Stimulated activated CD8-positive, alpha-beta memory T cell treated with anti-CD3 and anti-CD28 coated beads, Interleukin-4, amount 100 ng/mL, for 1 hour (primary cell): ENCODE measurements at places on chromosomes 5 and 9.

- DNase-seq = no peak
These were observed 505.3 kb downstream of the CCDC171 start for GRCh38 chr9:16058131-16058549.

DNA sequence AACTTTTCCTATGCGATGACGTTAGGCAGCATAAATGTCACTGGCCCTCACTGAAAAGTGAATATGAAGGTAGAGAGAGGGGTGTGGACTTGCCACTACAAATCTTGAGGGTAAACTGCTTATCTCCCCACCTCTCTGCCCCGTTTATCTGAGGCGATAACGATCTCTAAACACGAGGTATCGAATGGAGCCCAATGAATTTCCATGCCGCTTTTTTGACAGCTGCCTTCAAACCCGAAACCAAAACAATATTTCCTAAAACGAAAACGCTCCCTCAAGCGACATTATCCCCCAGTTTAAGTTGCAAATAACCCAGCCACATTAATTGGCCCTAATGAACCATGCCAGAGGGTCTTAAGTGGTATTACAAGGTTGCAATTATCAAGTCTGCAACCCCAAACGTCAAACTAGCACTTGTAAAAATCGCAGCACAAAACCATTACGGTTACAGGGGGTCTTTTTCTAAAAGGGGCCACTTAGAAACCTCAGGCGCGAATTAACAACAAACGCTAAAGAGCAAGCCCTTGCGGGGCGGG, 1.4 kb downstream of the NR3C1 start:
- DNase-seq = no peak

- no peak for DNase-seq
These were observed 59.6 kb downstream of the SETX start for GRCh38 chr9:132295181-132295580.

DNA sequence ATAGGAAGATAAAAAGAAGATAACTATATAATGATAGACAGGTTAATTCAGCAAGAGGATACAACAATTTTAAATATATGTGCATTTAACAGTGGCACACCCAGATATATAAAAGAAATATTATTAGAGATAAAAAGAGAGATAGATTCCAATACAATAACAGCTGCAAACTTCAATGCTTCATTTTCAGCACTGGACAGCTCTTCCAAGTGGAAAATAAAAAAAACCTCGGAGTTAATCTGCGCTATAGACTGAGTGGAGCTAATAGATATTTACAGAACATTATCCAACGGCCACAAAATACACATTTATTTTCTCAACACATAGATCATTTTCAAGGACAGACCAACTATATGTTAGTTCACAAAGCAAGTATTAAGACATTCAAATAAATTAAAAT, 1229.5 kb upstream of the CDH6 start:
- no peak for DNase-seq

GRCh38 chr5:6631441-6631840, 1.4 kb downstream of the NSUN2 start:
- DNase-seq = no peak

GRCh38 chr9:119368681-119369581, at the start of gene BRINP1:
Gene BRINP1 (minus strand): TSS chr9:119369435. CDS start chr9:119313355, 56,080 bp downstream.
- no peak for DNase-seq

DNA sequence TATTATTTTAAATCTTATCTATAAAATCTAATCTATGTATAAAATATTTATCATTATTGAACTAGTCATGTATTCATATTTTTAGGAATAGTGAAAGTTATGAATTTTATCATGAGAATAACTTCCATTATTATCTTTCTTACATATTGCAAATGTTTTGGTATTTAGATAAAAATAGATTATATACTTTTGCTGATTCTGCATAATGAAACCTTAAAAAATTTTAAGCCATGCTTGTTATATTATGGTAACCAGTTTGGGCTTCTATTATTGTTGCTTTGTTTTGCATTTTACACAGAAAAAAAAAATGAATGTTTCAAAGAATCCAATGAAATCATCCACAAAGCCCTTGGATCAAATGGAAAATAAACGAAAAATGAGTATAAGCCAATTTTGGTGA, 772.5 kb downstream of the NR2F1-AS1 start:
- no peak for DNase-seq
